T-cell (primary cell): ENCODE measurements at places on chromosomes 3 and 15.

- no peak overlapping the region for H3K4me3 ChIP-seq
- DNase-seq: no peak
Measured at GRCh38 chr15:101018016-101018415, 98.9 kb downstream of the LRRK1 start.

- H3K4me1 ChIP-seq: peaks cover 13% of the 10 kb centered on the region
- no peak overlapping the region for H3K27ac ChIP-seq
Measured at GRCh38 chr3:195186041-195186709, 84.8 kb downstream of the XXYLT1 start.

DNA sequence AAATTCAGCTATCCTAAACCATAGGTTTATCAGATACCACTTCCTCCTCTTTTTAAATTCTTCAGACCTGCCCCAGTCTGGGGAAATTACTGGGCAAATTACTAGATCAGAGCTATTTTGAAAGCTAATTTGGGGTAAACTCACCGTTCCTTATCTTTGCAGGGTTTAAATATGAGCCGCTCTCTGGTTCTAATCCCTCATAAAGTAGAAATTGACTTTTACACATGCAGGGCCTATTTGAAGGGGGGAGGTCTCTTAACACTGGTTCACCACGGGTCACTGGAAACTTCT, 11.0 kb upstream of the MEIS2 start:
- H3K36me3 ChIP-seq: no peaks in the 10 kb centered on the region
- no peak for DNase-seq
- H3K27me3 ChIP-seq: peaks cover 45% of the 10 kb centered on the region
- peaks cover 12% of the 10 kb centered on the region for H3K4me1 ChIP-seq
- H3K4me3 ChIP-seq: no peak overlapping the region

DNA sequence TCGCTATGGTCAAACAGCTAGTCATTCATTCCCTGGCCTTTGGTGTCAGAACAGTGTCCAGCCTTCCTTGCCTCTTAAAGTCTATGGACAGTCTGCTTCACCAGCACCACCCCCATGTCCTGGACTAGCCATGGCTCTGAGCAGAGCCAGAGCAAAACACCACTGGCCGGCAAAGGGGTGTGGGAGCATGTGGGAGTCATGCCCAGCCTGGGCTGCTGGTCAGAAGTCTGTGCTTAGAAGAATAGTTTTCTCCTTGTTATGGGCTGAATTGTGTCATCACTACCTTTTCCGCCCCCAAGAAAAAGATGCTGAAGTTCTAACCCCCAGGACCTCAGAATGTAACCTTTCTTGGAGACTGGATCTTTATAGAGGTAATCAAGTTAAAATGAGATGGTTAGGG, 132.9 kb upstream of the LPP start:
- no peaks in the 10 kb centered on the region for H3K36me3 ChIP-seq
- H3K4me3 ChIP-seq: no peak overlapping the region
- H3K4me1 ChIP-seq: no peaks in the 10 kb centered on the region
- no peak for DNase-seq
- H3K27me3 ChIP-seq: no peaks in the 10 kb centered on the region

- no peak overlapping the region for H3K27ac ChIP-seq
- H3K4me1 ChIP-seq: no peaks in the 10 kb centered on the region
- no peak for DNase-seq
- no peaks in the 10 kb centered on the region for H3K36me3 ChIP-seq
- no peaks in the 10 kb centered on the region for H3K27me3 ChIP-seq
Measured at GRCh38 chr3:153927107-153927506, 194.1 kb upstream of the ARHGEF26 start.

GRCh38 chr15:27490867-27491595, 520.0 kb downstream of the GABRG3 start:
- H3K4me3 ChIP-seq: no peak overlapping the region
- DNase-seq: no peak
- H3K27ac ChIP-seq: no peak overlapping the region
- H3K36me3 ChIP-seq: no peaks in the 10 kb centered on the region
- H3K4me1 ChIP-seq: no peaks in the 10 kb centered on the region
- no peaks in the 10 kb centered on the region for H3K27me3 ChIP-seq

DNA sequence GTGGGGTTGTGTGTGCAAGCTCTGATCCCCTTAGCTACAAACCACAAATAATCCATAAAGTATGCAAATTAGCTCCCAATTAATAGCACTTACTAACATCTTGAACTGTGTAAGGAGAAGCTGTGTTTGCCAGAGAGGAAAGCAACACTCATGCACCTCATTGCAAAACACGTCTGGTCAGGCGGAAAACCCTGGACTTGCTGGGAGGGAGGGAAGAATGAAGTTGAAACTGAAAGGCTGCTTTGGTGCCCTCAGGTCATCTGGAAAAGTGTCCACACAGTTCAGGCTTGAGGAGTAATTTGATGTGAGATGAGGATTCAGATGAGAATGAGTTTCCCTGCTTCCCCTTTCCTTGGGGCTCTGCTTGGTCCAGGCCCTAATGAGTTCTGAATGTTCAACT, 185.5 kb upstream of the ANKRD28 start:
- H3K36me3 ChIP-seq: no peaks in the 10 kb centered on the region
- H3K4me3 ChIP-seq: no peak overlapping the region
- no peak overlapping the region for H3K27ac ChIP-seq
- DNase-seq: no peak

- no peak overlapping the region for H3K27ac ChIP-seq
- no peaks in the 10 kb centered on the region for H3K36me3 ChIP-seq
Measured at GRCh38 chr15:101795455-101795854, 7.9 kb upstream of the OR4F6 start.

GRCh38 chr3:167653760-167654159, at the start of gene WDR49:
Gene WDR49, minus strand, starts transcription at chr3:167653942. Its CDS starts 517 bp downstream, at chr3:167653425.
- H3K27ac ChIP-seq: no peak within 1 kb of the TSS
- no peak within 1 kb of the TSS for H3K4me3 ChIP-seq
- no peak for DNase-seq
- peaks cover 3% of the 10 kb centered on the region for H3K27me3 ChIP-seq

GRCh38 chr15:101394056-101394630, 95.4 kb downstream of the PCSK6 start:
- H3K4me3 ChIP-seq: no peak overlapping the region
- peaks cover 5% of the 10 kb centered on the region for H3K4me1 ChIP-seq
- H3K36me3 ChIP-seq: no peaks in the 10 kb centered on the region
- no peak overlapping the region for H3K27ac ChIP-seq
- DNase-seq: no peak

- peaks cover 26% of the 10 kb centered on the region for H3K4me1 ChIP-seq
- H3K36me3 ChIP-seq: peaks cover 38% of the 10 kb centered on the region
- H3K4me3 ChIP-seq: no peak overlapping the region
- no peaks in the 10 kb centered on the region for H3K27me3 ChIP-seq
- no peak for DNase-seq
- H3K27ac ChIP-seq: no peak overlapping the region
Measured at GRCh38 chr3:4818986-4819693, 160.1 kb upstream of the BHLHE40 start.

DNA sequence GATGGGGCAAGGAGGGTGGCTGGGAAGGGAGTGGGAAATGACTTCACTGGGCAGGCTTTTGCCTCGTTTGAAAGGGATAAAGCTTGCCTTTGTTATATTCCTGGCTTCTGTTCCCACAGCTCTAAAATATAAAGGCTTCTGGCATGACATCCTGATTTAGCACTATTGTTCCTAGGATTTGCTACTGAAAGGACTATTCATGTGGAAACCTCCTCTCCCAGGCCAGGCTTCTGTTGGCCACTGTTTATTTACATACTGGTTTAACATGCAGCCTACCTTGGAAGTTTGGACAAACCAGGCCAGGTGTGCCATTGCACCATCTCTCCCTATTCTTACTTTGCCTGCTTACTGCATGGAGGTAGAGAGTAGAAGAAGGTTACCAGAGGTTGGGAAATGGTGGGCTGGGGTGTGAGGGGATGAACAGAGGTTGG, 2.4 kb upstream of the LMCD1 start:
- no peaks in the 10 kb centered on the region for H3K36me3 ChIP-seq
- H3K4me1 ChIP-seq: peaks cover 2% of the 10 kb centered on the region
- no peaks in the 10 kb centered on the region for H3K27me3 ChIP-seq
- no peak for DNase-seq

GRCh38 chr3:126436826-126437717, 38.6 kb downstream of the ZXDC start:
- no peak overlapping the region for H3K27ac ChIP-seq
- peaks cover 60% of the 10 kb centered on the region for H3K36me3 ChIP-seq
- H3K27me3 ChIP-seq: no peaks in the 10 kb centered on the region
- DNase-seq: no peak

DNA sequence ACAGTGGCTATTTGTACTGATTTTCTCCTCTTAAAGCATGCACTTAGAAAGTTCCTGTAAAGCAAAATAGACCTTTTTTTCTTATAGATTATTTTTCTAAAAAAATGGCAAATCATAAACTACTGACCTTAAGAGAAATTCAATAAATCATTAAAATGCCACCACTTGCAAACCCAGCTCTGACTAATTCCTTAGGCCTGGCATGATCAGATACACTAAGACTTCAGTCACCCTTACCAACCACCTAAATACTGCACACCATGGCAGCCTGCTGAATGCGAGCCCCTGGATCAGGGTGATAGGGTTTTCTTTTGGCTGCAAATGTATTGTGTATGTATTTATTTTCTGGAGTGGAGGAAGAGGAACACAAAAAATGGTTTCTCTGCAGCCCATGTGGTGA, 370.6 kb upstream of the TBL1XR1 start:
- H3K4me3 ChIP-seq: no peak overlapping the region
- H3K27me3 ChIP-seq: no peaks in the 10 kb centered on the region
- no peaks in the 10 kb centered on the region for H3K4me1 ChIP-seq
- no peak overlapping the region for H3K27ac ChIP-seq
- no peak for DNase-seq

DNA sequence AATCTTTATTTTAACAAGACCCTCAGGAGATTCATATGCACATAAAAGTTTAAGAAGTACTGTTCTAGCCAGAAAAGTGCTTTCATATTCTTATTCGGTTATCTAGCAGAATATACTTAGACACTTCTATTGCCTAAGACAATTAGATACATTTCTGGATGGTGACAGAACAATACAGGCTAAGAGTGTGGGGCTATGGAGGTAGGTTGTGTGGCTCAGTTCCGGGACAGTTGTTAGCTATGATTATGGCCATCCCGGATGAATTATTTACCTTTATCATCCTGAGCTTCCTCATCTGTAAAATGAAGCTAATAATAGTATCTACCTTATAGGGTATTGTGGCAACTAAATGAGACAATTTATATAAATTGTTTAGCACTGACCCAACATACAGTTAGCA, 6.6 kb downstream of the FAM98B start:
- no peak for DNase-seq
- H3K4me3 ChIP-seq: no peak overlapping the region
- H3K27me3 ChIP-seq: no peaks in the 10 kb centered on the region

DNA sequence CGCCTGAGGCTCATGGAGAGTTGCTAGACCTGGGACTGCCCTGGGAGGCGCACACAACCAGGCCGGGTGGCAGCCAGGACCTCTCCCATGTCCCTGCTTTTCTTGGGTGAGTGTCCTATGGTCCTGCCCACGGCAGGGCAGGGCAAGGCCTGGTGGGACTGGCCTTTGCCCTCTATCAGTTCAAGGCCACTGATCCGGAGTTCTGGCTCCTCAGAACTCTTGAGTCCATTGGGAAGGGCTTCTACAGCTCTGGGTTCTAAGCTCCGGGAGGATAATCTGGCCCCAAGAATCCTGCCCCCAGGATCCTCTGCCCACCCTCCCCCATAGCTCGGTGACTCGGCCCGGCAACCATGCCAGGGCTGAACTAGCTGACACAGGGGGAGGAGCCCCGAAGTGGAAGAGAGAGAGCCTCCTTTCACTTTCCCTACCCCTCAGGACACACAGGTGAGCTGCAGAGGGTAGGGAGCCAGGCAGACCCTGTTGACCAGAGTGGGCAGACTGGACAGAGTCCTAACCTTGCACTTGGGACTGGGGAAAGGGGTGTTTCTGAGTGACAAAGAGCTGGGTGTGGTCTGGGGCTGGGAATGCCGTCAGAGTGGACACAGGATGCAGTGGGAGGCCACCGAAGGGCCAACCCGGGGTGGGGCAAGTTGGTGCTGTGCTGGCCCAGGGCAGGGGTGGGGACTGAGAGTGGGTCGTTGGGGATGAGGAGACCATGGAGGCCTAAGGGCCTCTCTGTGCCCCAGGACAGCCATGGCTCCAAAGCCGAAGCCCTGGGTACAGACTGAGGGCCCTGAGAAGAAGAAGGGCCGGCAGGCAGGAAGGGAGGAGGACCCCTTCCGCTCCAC, 664 bp downstream of the PARP3 start:
- peak overlapping the region; percentile 83 for H3K27ac ChIP-seq
- peak overlapping the region; percentile 66 for H3K4me3 ChIP-seq
- H3K4me1 ChIP-seq: peaks cover 6% of the 10 kb centered on the region
- peaks cover 11% of the 10 kb centered on the region for H3K36me3 ChIP-seq
- peak; percentile 30 for DNase-seq

GRCh38 chr15:53218666-53219580, 428.8 kb upstream of the ONECUT1 start:
- no peaks in the 10 kb centered on the region for H3K4me1 ChIP-seq
- H3K36me3 ChIP-seq: no peaks in the 10 kb centered on the region
- H3K4me3 ChIP-seq: no peak overlapping the region
- H3K27ac ChIP-seq: no peak overlapping the region
- DNase-seq: no peak

- no peak for DNase-seq
- no peak overlapping the region for H3K27ac ChIP-seq
- no peaks in the 10 kb centered on the region for H3K4me1 ChIP-seq
Measured at GRCh38 chr15:25504307-25504706, 65.5 kb upstream of the UBE3A start.

GRCh38 chr3:172062761-172063160, 23.4 kb downstream of the FNDC3B start:
- no peak overlapping the region for H3K27ac ChIP-seq
- no peaks in the 10 kb centered on the region for H3K36me3 ChIP-seq
- no peak for DNase-seq

GRCh38 chr3:175041369-175041768, 182.2 kb downstream of the NAALADL2 start:
- H3K4me3 ChIP-seq: no peak overlapping the region
- H3K4me1 ChIP-seq: no peaks in the 10 kb centered on the region
- H3K27me3 ChIP-seq: no peaks in the 10 kb centered on the region
- H3K27ac ChIP-seq: no peak overlapping the region
- DNase-seq: no peak
